ENCODE measurements at places on chromosomes 3 and 15.

GRCh38 chr15:101389362-101389761 is 94.3 kb upstream of the SNRPA1 start:
- no peak for DNase-seq

DNA sequence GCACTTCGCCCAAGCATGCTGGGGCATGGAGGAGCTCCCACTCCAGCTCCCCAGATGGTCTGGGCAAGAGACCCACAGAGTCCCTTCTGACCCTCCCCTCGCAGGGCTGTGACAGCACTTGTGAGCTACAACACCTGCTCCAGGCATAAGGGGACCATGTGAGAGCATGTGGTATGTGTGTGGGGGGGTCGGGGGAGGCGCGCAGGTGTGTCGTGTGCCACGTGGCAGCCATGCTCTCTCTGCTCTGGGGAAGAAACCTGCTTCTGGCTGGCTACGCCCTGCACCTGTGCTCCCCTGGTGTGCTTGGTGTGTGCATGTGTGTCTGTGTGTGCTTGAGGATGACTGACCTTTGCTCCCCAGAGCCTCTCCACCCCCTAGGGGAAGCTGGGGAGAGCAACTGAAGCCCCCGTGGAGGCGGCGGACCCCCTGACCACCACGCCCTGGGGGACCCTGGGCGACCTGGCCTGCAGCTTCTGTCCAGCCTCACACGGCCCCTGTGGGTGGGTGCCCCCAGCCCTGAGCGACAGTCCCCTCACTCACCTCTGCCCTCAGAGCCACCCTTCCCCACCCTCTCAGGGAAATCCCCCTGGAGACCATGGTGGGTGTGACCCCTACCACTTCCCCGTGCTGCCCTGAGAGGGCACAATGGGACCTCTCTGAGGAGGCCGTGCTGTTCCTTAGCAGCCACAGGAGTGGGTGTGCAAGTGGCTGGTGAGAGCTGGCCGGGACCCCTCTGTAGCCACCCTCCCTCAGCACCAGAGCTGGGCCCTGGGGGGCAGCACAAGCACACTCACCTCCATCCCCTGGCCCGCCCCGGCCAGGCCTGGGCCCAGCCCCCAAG is 16.6 kb upstream of the SEC13 start:
- no peak for DNase-seq

DNA sequence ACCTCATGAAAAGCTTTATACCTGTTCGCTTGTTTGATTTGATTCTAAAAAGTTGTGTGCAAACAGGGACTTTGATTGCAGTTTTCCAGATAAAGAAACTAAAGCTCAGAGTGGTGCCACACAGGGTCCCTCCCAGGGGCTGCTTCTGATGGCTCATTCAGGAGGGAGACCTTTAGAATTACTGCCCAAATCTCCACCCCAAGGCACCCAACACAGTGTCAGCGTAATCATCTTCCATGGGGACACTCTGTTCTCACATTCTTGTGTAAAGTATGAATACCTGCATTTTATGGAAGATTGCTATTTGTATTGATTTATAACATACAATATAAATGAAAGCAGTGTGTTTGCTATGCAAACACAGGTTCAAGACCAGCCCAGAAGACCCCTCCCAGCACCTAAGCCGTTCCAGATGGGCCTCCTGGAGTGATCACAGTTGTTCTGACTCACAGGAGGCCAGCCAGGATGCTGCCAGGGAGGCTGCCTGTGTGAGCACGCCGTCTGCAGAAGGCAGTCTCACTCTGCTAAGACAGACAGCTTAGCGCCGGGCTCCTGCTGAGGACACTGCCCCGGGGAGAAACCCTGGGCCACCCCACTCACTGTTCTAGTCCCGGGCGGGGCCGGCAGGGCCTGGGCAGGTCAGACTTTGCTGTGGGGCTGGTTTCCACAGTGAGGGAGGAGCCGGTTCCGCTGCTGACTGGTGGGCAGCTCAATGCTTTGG is 185.6 kb downstream of the FAM43A start:
- no peak for DNase-seq

DNA sequence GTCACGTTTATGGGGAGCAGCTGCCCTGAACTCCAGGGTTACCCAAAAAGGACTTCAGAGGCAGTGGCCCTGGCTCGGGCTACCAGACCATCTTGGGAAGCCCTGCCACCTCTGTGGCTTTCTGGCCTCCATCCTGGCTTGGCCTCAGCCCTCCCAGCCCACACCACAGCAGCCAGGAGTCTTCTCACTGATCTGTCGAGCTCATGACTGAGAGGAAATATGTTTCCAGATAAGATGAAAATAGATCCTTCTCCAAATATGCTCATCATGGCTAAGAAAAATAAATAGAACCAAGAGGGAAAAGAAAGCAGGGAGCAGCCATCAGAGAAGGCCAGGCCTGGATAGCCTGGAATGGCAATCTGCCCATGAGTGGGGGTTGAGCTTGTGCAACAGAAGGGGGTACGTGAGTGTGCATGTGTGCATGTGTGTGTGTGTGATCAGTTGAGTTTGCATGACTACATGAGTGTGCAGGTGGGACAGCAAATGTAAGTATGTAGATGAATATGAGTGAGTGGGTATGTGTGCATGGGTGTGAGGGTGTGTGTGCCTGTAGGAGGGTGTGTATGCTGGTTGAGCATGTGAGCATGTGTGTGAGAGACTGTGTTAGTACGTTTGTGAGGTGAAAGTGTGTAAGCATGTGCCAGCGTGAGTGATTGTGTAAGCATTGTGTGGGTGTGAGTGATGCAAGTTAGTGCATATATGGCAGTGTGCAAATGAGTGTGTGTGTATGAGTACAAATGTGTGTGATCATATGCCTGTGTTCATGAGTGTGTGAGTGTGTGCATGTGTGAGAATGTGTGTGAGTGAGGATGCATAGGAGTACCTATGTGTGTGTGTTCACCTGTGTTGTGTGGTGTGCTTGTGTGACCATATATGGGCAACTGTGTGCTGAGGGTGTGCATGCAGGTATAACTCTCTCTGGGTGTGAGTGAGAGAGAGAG is 9.9 kb upstream of the RFT1 start:
- no peak for DNase-seq

DNA sequence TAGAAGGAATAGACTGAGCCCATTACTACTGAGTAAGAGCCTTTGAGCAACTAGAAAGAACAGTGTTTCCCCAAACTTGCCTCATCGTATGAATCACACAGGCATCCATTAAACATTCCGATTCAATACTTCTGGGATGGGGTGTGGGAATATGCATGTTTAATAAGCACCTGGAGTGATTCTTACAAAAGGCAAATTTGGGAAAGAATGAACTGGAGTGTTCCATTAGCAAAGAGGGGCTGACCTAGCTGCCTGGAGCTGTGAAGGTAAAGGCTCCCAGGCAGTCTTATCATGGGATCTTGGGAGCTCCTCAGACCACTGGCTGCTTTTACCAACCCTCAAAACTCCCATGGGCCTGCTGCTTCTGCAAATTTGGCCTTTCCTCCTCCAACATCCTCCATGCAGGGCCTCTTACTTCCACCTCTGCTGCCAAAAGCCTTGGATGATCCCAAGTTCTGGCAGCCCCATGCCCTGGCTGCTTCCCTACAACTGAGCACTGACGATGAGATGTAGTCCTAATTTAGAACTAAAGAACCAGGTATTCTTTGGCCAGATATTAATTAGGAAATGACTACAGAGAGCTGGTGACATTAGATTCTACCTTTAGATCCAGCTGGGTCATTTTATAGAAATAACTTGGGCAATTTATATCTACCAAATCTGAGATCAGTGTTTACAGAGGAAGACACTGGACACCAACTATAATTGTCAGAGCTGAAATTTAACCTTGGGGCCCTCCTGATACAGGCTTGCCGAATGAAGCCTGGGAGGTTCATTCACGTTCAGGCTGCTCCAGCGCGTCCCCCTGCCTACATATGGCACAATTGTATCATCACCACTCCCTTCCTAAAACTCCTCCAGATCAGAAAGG is 11.2 kb upstream of the HOMER2 start:
- no peak for DNase-seq

DNA sequence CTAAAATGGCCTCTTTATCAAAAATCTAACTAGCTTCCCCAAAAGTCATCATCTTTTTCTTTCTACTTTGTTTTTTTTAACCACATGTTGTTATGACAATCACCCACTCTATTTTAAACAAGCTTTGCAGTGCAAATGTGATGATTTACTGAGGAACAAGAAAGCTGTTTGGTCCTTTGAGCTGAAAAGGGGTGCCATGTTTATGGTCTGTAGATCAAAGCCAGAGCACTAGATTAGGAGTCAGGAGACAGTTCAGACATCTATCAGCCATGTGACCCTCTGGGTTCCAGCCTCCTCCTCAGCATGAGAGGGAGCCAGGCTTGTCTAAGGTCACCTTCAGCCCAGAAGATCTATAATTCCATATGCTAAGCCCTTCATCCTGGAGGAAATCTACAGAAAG is 65.9 kb downstream of the RPL22L1 start:
- DNase-seq: no peak

GRCh38 chr15:52309154-52309548 is 13.5 kb upstream of the MYO5C start:
- DNase-seq: no peak

GRCh38 chr15:69390575-69390974 is 23.6 kb upstream of the KIF23 start:
- no peak for DNase-seq
